ENCODE measurements at places on chromosomes 1 and 21.

DNA sequence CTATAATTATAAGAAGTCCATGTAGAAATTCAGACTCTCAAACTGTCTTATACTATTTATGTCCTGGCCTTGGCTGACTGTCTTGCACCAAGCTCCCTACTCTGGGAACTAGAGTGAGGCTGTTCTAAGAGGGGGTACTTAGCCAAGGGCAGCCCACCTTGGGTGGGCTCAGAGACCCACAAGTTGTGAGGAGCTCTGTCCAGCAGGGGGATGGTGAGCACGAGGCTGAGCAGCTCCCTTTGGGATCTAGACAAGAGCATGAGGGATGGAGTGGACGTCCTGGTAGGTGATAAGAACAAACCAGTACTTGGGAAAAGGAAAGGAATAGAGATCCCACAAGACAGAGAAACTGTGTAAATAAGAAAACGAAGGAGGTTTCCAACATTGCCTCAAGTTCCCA lies 127.1 kb upstream of the SLC44A3 start:
- no peak for DNase-seq

DNA sequence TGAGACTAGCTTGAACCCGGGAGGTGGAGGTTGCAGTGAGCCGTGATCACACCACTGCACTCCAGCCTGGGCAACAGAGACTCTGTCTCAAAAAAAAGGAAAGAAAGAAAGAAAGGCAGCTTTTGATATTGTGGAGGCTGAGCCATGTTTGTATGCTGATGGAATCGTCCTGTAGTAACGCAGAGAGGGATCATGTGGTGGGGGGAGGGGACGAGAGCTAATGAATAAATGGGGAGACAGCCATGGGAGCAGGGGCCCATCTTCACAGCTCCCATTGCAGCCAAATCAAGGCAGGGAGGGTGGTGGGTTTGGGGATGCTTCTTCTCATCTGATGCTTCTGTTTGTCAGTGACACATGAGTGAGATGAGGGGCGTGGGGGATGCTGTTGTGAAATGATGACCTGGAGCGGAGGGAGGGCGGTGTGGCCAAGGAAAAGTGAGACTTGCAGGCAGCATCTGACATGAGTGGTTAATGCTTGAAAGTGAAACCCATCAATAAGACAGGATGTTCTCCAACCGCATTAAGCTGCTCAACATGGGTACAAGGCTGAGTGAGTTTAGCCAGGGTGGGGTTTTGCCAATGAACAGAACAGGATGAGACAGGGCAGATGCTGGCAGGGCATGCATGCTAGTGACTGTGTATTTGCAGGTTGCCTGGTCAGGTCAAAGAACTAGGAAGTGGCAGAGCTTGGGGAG lies 16.7 kb downstream of the SPATA21 start:
- DNase-seq, result peak; percentile 83

DNA sequence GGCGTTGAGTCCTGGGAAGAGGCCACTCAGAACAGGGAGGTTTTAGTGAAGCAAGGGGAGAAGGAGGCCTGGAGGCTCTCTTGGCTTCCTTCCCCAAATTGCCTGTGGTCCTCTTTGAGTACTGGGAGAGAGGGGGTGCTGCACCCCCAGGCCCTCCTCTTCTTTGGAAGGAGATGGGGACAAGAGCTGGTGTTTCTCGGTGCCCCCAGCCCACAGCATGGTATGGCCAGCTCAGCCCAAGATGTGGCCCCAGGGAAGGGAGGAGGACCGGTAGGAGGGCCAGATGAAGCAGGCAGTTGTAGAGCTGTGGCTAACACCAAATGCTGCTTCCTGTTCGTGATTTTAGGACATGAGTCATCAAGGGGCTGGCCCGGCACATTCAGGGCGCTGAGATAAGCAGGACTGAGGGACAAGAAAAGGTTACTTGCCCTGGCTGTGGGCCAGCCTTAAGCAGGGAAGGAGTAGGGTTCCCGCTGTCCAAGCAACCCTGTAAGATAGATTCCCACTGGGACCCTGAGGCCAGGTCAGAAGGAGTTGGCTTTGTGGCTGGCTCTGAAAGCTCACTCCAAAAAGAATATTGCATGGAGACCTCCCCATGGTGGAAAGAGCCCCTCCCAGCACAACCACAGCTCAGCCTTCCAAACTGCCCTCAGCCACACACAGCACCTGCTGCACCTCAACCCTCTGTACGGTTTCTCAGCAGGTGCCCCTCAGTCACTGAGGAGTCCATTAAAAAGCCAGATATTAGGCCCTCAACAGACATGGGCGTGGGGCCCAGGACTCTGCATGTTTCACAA lies 4.9 kb upstream of the TNFRSF1B start:
- peak; percentile 95 for DNase-seq

- DNase-seq, result no peak
These were observed 1293.4 kb upstream of the NCAM2 start for GRCh38 chr21:19704832-19705231.

GRCh38 chr1:33305816-33306652 lies 14.9 kb downstream of the A3GALT2 start:
- peak; percentile 41 for DNase-seq

GRCh38 chr1:111719674-111720132 lies 19.5 kb downstream of the INKA2 start:
- no peak for DNase-seq

DNA sequence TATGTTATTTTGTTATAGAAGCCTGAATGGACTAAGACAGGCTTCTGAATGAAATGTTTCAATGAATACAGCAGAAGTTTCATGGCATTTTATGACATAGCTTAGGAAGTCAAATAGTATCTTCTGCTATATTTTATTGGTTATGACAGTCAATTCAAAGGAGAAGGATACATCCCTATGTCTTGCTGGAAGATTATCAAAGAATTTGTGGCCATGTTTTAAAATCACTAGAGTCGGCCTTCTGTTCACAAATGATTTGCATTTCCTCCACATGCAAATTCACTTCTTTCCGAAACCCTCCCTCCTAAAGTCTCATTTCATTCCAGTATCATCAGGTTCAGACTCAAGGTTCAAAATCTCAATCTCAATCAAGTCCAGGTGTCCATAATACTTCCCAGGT lies 679.2 kb upstream of the ADAMTS5 start:
- no peak for DNase-seq

DNA sequence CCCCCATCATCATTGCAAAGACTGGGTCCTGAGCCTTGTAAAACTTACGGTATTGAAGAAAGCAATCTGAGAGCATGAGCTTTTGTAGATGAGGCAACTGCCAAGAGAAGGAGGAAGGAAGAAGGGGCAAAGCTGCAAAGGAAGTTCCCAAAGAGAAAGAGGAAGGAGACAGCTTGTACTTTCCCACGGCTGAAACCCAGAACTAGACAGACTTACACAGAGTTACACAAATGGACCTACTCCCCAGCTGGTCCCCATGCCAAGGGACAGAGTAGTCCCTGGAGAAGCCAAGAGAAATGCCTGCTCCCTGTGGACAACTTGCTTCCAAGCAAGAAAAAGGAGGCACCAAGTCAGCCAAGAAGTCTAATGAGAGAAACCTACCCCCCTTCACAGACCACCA lies 22.6 kb downstream of the SLC5A9 start:
- DNase-seq, result no peak

- peak; percentile 68 for DNase-seq
These were observed 1.4 kb upstream of the S100A4 start for GRCh38 chr1:153546796-153547559.

- DNase-seq, result peak; percentile 65
These were observed 25.0 kb downstream of the CRYAA start for GRCh38 chr21:43193651-43194302.

DNA sequence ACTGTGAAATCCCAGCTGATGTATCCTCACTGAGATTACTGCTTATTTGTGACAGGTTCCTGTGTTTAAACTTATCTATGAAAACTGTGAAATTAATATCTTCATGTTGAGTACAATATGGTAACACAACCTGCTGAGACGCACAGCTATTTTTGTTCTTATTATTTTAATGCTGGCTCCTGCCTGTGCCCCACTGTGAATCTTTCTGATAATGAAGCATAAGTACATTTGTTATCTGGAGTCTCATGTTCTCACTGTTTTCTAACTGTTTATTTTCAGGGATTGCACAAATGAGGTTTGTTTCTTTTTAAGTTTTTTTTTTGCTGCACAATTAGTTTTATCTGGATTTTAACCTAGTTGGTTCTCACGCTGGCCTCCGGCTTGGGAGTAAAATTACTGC lies 39.9 kb upstream of the IFNAR2 start:
- DNase-seq, result no peak

DNA sequence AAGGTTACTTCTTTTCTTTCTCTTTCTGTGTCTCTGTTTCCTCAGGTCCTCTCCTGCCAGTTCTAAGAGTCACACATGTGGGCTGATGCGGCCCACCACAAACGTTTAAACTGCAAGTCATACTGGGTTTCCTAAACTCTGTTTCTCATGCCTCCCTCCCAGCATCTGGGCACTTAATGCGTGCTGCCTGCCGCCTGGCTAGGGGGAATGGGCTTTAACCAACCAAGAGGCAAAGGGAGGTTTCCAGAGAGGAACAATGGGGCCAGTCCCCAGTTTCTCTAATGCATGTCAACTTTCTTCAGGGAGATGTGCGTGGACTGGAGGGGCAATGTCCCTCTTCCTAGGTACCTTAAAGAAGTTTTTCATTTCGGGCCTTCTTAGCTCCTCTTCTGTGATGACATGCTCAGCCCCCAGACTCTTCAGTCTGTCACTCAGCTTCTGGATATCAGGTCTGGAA lies 19.9 kb upstream of the SRSF4 start:
- DNase-seq, result no peak

DNA sequence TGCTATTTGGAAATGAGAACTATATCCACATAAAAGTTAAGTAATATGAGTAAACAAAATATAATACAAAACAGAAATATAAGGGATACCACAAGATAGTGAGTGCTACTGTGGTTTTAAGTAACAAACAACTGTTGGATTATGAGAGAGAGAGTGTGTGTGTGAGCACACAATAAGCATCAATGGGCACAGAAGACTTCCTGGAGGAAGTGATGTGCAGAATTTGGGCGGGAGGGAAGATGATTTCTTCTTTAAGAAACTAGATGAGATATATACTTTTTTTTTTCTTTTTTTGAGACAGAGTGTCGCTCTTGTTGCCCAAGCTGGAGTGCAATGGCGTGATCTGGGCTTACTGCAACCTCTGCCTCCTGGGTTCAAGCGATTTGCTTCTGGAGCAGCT lies 7.9 kb upstream of the IER5 start:
- no peak for DNase-seq

DNA sequence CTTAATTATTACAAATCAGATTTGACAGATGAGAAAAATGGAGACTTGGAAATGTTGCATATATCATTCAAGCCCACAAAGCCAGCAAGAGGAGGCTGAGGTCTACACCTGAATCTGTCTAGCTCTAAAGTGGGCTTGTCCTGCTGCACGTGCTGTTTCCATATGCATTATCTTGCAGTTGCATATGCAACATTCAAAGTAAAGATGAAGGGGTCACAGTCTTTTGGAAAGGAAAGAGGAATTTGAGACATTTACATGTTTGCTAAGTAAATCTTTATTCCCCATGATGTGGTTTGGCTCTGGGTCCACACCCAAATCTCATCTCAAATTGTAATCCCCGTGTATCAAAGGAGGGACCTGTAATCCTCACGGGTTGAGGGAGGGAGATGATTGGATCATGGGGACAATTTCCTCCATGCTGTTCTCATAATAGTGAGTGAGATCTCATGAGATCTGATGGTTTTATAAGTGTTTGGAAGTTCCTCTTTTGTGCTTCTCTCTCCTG lies 98.3 kb downstream of the BACH1 start:
- no peak for DNase-seq

GRCh38 chr1:246508897-246509688 lies 2.0 kb upstream of the SMYD3 start:
- DNase-seq, result no peak

DNA sequence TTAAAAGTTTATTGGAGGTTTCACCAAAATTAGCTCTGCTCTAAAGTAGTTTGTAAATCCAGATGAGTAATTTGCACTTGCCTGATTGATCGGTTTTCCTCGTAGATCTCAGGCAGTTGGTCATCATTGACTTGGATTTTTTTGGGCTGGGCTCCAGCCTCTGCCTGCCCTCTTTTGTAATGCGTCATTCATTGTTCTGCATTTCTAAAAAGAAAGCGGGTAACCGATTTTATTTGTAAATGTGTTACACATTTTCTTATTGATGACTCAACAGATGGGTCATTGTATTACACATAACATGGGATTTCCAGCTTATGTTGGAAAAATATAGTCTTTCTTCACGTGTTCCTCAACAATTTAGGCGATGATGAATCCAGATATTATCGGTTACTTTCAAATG lies 5.5 kb downstream of the ETS2 start:
- DNase-seq, result no peak

DNA sequence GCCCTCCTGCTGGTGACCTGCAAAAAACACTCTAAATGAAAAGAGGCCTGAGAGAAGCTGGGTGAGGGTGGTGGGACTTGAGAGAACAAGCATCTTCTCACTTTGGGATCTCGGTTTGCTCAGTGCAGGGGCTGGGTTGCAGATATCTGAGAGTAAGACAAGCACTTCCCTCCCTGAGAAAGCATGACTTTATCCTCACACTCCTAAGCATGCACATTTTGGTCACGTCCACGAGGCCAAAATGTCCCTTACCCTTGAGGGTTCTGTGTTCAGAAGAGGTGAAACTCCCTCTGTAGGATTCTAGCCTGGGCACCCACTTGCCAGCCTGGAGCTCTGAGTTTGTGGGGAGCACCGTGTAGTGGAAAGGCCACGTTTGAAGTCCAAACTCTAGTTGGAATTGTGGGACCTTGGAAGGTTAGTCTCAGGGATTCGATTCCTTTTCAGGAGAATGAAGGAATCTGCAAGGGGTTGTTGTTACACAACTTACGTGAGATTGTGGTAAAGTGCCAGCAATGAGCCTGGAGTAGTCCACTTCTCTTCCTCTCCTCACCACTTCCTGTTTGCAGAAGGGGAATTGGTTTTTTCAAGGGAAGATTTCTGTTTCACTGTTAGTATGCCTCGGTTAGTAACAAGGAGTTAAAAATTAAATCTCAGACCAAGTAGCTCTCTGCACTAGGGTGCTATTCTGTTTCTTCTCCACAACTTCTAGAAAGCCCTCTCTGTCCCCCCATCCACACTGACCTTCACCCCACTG lies 3.0 kb downstream of the FCAMR start:
- no peak for DNase-seq

- DNase-seq, result no peak
These were observed 77.3 kb downstream of the UBIAD1 start for GRCh38 chr1:11350265-11350664.

DNA sequence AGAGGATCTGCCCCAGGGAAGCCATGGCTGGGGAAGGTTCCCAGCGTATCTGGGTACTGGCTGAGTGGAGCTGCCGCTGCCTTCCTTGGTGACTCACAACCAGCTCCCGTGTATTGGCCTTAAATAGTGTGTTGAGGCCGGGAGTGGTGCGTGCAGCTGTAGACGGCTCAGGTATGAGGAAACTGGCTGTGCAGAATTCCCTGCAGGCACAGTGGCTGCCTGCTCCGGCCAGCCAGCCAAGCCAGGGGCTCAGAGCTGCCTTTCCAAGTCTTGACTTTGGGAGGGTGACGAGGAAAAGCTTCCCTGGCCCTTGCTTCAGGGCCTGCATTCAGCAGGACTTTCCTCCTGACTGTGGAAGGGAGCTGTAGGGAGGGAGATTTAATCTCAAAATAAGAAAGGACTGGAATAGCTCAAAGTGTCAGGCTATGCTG lies at the start of gene VTCN1:
Gene VTCN1, minus strand, starts transcription at position 97 of the 431 bp plus-strand sequence. Its CDS starts 72 bp downstream, at position 25.
- DNase-seq, result no peak
